GM20000 (cell line): ENCODE measurements at places on chromosomes 12 and 14.
A peak's percentile ranks its signal among the peaks of the same experiment; 100 is the strongest.

DNA sequence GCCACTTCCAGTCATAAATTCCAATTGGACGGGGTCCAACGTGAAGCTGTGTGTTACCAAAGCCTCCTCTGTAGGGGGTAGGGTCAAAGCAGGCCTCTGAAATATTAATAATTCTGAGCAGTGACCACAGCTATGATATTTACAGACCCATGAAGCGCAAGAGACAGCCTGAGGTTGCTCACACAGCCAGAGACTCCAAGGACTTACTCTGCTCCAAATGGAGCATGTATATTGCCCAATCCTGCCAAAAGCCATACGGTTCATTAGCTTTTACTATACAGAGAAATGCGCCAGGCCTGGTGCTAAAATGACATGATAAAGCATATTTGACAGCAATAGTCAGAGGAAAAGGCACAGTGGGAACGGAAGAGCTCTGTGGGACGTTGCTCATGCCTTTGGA lies 151.3 kb downstream of the PAH start:
- DNase-seq, result no peak

DNA sequence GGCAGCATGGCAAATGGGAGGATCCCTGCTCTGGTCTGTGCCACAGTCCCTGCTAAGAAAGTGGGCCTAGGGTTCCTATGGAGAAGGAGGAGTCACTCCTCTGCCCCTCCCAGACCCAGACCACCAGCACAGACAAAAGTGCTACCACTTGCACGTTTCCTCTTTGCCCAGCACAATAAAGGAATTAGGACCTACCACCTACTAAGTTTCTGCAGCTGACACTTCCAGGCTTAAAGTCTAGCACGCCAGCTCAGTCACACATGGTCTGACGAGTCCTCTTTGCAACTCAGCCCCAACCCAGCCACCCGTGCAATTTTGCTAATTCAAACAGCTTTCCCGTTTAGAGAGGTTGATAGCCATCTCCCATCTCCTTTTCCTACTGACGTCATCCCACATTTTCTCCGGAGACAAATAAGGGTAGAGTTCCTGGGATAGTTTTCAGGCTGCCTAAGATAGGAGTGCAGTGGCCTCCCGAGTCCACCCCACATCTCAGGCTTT lies 66.2 kb upstream of the PTGR2 start:
- no peak for DNase-seq

GRCh38 chr14:75673345-75674035 lies 12.4 kb downstream of the TTLL5 start:
- DNase-seq, result peak; percentile 34

GRCh38 chr12:4421590-4422031 lies 24.0 kb downstream of the FGF6 start:
- peak; percentile 84 for DNase-seq

DNA sequence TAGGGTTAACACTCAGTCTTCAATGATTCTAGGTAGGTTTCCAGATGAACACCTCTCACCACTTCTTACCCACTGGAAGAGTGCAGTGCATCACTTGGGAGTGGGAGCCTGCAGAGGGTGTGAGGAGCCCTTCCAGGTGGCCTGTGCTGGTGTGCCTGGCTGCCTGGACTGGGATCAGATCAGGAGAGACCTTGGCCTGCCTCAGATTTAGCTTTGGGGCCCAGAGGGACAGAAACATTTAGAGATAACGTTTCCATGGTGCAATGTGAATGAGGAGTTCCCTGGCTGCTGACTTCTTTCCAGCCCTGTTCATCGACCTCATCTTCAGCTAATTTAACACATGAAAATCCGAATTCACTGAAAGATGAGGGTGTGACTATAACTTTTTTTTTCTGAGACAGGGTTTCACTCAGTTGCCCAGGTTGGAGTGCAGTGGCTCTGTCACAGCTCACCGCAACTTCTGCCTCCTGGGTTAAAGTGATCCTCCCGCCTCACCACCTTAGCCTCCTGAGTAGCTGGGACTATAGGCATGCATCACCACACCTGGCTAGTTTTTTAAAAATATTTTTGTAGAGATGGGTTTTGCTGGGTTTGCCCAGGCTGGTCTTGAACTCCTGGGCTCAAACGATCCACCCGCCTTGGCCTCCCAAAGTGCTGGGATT lies 53.6 kb downstream of the SUSD6 start:
- no peak for DNase-seq

- DNase-seq, result no peak
Measured at GRCh38 chr12:12883369-12884001, 7.9 kb upstream of the GPRC5A start.

DNA sequence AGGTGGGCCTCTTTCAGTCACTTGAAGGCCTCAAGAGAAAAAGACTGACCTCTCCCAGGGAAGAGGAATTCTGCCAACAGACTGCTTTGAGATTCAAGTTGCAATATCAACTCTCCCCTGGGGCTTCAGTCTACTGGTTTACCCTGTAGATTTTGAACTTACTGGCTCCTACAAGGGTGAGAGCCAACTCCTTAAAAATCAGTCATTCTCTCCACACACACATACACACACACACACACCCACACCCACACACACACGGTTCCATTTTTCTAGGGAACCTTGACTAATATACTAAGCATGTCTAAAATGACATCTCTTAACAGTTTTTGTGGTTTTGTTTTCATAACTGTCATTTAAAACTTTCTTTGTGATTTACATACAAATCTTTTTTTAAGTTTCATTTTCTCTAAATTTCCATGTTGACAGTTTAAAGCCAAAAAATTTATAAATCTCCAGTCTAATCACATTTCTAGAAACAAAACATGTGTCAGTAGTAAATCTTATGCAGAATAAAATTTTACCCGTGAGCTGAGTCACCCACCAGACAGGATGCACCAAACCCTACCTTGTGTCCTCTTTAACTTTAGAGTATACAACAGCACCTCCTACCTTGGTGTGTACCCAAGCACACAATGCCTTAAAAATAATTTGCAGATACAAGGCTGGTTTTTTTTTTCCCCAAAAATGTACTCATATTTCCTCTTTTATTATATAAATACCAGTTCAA lies 394.6 kb downstream of the AEBP2 start:
- no peak for DNase-seq

DNA sequence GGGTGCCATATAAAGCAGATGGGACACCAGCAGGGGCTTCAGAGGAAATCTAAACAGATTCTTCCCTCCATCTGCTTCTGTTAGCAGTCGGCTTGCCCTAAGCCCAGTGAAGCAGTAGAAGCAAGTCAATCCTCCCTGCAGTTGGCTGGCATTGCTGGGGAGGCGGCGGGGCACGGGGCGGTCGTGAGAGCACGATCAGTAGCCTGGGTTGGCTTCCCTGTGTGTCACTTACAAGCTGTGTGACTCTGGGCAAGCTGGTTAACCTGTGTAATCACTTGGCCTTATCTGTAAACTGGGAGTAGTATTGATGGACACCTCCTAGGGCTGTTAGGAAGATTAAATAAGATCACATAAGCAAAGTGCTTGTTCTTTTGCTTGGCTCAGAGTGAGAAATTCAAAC lies 19.4 kb downstream of the MYRFL start:
- DNase-seq, result no peak

- DNase-seq, result no peak
Measured at GRCh38 chr14:90742252-90742651, 74.0 kb downstream of the TTC7B start.

- peak; percentile 15 for DNase-seq
Measured at GRCh38 chr12:27627123-27627852, 69.0 kb upstream of the REP15 start.

GRCh38 chr12:52644078-52644415 lies 8.0 kb downstream of the KRT2 start:
- DNase-seq, result no peak

DNA sequence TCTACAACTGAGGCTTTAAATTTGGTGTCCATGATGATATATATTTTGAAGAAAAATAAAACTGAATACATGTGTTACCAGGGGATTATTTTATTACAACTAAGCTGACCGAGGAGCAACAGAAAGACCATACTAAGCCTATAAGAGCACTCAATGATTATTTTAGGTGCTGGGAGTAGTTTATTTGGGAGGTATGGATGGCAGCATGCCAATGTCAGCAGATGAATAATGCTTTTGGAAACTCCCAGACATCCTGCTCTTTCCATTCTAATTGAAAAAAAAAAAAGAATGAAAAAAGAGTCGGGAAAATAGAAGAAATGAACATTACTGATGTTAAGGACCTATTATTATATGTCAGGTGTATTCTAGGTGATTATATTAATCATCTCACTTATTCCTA lies 441.2 kb downstream of the BTG1 start:
- no peak for DNase-seq

- DNase-seq, result no peak
Measured at GRCh38 chr12:108340037-108340436, 926 bp upstream of the CMKLR1 start.
